Islet precursor cell (in vitro differentiated cells): ENCODE measurements at places on chromosomes 16 and 17.

DNA sequence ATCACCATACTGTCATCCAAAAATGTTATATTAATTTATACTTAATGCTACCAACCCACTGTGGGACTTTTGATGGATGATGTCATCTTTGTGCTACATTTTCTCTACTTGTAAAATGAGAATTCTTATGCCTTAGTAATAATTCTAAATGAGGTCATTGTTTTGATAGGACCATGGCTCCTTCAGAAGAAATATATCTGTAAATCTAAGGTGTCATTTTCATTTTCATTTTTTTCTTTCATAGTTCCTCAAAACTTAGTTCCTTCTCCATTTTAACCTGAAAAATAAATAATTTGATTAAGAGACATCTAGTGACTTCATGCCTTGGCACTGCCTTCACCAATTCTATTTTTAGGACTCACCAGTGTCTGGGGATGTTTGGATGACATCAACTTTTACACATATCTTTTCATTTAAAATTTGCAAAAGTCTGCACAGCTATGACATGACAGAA is 48.7 kb downstream of the GPRC5B start:
- no peak for DNase-seq

DNA sequence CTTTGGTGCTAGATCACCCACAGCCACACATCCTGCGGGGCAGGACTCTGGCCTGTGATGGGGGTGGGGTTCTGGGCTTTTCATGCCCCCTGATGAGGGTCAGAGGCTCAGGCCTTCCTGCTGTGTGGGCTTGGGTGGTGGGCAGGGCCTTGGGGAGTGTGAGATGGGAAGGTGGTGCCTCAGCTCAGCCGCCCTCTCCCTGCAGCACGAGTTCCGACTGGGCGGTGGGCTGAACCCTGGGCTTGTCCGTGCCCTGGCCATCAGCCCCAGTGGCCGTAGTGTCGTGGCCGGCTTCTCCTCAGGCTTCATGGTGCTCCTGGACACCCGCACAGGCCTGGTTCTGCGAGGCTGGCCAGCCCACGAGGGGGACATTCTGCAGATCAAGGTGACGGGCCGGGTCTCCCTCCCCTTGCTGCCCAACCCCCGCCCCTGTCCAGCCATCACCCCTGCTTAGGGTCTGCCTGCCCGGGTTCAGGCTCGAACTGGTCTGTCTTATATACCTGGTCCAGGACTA is 6.8 kb upstream of the SERPINF2 start:
- DNase-seq: no peak

GRCh38 chr16:25895380-25895779 is 203.6 kb downstream of the HS3ST4 start:
- no peak for DNase-seq

GRCh38 chr16:61836804-61837393 is 199.3 kb downstream of the CDH8 start:
- no peak for DNase-seq

- no peak for DNase-seq
Measured at GRCh38 chr17:2101448-2102257, 46.8 kb downstream of the HIC1 start.

DNA sequence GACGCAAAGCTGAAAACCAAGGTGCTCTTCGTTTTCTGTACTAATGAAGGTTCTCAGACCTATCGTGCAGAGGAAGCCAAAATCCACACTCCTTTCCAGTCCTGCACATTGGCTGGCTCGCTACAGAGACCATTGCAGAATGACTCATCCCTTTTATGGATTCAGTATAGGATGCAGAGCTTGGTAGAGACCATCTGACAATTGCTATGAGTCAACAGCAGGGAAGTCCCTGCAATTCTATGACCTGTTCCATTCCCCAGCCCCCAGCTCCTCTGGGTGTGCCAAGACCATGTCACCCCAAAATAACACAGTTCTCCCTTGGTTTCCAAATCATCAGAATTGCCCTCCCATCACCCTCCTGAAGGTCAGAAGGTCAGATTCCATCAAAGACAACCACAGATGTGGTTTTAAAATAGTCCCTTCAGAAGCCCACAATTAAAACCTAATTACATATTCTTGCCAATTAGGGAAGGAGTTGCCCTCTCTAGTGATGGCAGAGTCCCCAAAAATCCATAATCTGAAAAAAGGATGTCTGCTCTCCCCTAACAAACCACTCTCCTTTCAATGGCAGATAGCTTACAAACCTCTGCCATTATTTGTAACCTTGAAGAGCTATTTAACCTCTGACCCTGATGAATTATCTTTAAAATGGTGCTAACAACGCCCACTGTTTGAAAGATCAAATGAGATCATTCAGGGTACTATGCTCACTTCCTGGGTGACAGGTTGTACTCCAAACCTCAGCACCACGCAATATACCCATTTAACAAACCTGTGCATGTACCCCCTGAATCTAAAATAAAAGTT is 108.2 kb upstream of the RBBP6 start:
- peak; percentile 71 for DNase-seq

GRCh38 chr17:82180776-82181528 is 31.7 kb downstream of the CCDC57 start:
- DNase-seq: peak; percentile 72

DNA sequence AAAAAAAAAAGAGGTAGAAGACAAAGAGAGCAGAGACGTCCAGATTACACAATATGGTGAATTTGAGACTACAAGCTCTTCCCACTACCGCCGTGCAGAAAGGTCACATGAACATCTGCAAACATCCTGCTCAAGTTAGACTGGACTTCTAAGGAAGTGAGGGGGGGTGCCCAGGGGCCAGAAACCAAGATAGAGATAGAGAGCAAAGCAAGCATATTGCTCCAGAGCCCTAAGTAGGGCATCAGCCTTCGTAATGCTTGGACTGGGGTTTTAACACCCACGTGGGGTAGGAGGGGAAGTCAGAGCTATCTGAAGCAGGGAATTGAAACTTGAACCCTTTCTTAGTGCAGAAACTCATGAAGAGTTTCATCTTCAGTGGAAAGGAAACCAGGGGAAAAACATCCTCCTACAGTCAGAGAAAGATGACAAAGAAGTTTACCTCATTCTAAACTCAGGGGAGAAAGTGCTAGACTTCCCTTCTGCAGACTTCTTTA is 8.7 kb downstream of the CLEC19A start:
- no peak for DNase-seq

GRCh38 chr17:5283571-5284315 is 1.7 kb downstream of the RABEP1 start:
- DNase-seq: peak; percentile 90

GRCh38 chr17:61015966-61016365 is 338.3 kb downstream of the BCAS3 start:
- DNase-seq: no peak

DNA sequence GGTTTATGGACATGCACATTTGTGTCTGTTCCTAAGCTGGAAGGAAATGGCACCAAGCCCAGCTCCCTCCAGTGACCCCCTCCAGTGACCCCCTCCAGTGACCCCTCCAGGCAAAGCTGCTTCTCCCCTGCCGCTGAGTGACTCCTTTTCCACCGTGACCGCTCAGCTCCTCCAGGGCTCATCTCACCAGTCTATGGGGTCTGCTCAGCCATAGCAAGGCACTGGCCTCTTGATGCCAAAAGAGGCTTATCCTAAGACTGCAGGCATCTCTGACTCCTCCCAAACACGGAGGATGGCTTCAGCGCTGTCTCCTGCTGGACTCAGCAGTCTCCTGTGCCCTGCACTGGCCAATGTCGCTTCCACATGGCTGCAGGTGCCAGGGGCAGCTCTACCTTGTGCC is 35.3 kb downstream of the FA2H start:
- DNase-seq: no peak

DNA sequence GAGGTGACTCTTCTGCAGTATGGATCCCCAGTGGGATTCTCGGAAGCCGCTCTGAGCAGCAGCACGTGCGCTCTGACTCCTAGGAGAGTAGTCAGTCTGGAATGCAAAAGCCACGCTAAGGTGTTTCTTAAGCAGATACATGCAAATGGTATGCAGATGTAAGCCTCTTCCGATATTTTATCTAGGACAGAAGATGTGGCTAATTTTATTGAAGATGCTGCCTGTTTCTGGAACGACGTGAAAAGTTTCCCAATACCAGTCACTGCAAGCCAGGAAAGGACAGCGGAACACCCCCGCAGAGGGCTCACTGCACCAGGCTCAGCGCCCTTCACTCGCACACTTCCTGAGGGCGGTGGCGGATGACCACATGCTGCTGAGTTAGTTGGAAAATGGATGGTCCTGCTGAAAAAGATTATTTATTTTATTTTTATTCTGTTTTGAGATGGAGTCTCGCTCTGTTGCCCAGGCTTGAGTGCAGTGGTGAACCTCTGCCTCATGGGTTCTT is 10.1 kb downstream of the FADS6 start:
- DNase-seq: no peak

DNA sequence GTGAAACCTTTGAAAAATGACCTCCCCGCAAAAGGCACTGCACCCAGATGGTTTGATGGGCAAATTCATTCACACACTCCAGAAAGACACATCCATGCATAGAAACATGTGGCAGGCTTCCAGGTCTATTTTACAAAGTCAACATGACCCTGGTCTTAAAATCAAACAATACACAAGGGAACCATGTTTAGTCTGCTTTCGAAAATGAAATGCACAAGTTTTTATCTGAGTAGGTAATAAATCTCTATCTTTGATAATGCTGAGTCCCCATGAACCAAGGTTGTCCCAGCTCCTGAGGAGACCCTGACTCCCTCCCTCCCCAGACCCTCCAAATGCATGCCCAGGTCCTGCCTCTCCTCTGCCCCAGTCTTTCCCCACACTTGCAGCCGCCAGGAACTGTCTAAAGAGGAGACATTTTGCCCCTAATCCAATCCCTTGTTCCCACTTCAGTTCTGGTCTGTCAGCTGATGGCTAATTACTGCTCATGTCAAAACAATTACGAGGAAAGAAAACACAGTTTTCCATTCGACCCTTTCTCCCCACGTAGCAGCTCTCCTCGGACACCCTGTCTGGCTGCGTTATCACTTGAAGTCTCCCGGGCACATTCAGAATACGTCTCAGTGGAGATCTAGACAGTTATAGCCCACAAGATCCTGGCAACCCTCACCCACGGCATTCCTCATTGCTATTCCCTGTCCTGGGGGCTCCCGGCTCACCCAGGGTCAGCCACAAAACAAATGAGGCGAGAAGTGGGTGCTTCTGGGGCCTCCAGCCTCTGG is 68.8 kb upstream of the RCVRN start:
- DNase-seq: no peak

GRCh38 chr16:79456036-79456435 is 144.5 kb downstream of the MAF start:
- DNase-seq: no peak

- no peak for DNase-seq
Measured at GRCh38 chr17:81260171-81260570, 21.1 kb downstream of the NDUFAF8 start.

GRCh38 chr17:58268774-58269556 is 11.8 kb downstream of the MPO start:
- no peak for DNase-seq

- no peak for DNase-seq
Measured at GRCh38 chr17:72152387-72152929, 31.6 kb downstream of the SOX9 start.

- DNase-seq: peak; percentile 70
Measured at GRCh38 chr16:2881783-2882649, 999 bp upstream of the FLYWCH2 start.

GRCh38 chr16:51813609-51814008 is 662.5 kb upstream of the SALL1 start:
- no peak for DNase-seq

GRCh38 chr16:20901068-20901435 is 481 bp downstream of the LYRM1 start:
- no peak for DNase-seq

- DNase-seq: peak; percentile 90
Measured at GRCh38 chr16:68972720-68973119, 129.4 kb downstream of the TANGO6 start.

- DNase-seq: peak; percentile 27
Measured at GRCh38 chr16:56588781-56589140, 567 bp upstream of the MT3 start.

DNA sequence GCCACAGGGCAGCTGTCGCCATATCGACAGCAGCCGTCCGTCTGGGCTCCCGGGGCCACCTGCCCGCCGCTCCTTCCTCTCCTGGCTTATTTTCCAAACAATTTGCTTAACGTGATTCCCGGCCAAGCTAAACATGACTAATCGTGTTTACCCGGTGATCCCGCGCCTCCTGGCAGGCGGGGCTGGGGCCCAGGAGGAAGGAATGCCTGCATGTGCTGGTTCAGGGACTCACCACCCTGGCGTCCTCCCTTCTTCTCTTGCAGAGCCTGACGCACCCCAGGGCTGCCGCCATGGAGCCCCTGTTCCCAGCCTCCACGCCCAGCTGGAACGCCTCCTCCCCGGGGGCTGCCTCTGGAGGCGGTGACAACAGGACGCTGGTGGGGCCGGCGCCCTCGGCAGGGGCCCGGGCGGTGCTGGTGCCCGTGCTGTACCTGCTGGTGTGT is 6.1 kb downstream of the SSTR5 start:
- DNase-seq: no peak

DNA sequence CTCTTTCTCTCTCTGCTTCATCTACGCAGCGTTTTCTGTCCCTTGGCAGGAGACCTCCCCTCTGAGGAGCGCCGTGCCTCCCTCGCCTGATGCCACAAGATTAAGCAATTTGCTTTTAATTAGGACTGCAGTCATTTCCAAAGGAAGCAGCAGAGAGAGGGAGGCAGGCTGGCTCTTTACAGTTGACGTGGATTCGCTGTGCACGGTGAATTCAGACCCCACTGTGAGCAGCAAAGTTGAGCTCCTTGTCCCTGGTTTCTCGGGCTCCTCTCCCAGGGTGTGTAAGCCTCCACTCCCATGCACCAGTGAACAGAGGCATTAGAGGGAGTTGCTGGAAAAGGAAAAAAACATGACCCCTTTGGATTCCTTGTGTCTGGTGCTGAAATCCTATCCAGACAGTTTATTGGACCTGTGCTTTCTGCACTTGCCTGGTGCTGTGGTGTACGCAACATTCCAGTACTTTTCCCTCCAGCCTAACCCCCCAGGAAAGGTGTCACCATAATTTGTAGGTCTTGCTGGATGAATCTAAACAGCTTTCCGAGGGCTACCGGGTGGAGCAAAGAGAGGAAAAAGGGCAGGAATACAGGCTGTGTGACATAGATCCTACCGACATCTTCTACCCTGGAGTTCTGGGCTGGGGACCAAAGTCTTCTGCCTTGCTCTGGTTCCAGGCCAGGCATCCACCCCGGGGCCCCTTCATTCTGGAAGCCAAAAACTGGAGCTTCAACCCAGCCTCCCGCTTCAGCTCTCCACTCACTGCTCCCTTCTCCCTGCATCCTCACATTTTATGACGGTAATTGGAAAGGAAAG is 171.0 kb downstream of the MAF start:
- DNase-seq: no peak

GRCh38 chr17:19248928-19249574 is 11.9 kb downstream of the EPN2 start:
- peak; percentile 80 for DNase-seq
